Activated gamma-delta T cell (primary cell): ENCODE measurements at places on chromosomes 1 and 21.

DNA sequence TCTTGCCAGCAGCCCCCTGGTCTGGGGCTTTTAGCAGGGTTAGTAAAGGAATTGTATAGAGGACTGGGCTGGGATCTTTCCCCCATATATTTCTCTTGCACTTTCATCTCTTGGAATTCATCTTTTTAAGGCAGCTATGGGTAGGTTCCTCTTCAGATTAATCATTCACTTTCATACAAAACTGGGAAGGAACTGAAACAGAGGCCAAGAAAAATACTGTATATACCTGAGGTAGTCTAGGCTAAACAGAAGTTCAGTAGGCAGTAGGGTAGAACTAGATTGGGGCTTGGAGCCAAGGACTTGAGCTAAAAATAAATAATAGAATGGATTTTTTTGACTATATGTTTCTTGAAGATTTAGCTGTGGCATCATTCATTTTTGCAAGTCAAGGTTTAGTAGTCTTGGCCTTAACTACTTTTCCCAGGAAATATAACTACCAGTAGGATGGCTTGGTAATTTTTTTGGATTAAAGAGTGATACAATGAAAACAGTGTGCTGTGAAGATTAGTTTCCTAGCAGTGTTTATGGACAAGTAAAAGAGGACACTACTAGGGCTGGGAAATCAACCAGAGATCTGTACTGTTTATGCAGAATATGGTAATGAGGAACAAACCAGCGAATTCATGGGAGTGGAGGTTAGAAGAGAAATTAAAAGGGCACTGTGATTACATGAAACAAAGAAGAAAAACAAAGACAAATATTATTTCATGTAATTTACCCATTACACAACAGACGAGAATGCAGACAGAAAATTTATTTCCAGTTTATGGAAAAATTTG is 50.9 kb upstream of the PTGS2 start:
- DNase-seq: no peak

GRCh38 chr1:11397151-11397901 is 81.6 kb upstream of the DISP3 start:
- no peak for DNase-seq

DNA sequence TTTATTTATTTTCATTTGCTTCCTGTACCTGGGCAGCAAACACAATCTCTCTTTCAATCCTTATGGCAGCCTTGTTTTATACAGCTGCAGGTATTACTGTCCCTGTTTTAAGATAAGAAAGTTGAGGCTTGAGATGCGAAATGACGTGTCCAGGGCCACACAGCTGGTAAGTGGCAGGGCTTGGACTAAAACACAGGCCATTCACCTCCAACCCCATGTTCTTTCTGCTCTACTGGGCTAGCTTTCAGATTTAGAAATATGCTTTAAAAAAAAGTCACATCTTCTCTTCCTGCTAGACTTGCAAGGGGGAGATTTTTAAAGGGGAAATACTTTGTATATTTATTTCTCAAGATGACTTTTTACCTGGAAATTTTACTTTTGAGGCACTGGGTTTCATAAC is 62.8 kb downstream of the CNST start:
- DNase-seq: no peak

DNA sequence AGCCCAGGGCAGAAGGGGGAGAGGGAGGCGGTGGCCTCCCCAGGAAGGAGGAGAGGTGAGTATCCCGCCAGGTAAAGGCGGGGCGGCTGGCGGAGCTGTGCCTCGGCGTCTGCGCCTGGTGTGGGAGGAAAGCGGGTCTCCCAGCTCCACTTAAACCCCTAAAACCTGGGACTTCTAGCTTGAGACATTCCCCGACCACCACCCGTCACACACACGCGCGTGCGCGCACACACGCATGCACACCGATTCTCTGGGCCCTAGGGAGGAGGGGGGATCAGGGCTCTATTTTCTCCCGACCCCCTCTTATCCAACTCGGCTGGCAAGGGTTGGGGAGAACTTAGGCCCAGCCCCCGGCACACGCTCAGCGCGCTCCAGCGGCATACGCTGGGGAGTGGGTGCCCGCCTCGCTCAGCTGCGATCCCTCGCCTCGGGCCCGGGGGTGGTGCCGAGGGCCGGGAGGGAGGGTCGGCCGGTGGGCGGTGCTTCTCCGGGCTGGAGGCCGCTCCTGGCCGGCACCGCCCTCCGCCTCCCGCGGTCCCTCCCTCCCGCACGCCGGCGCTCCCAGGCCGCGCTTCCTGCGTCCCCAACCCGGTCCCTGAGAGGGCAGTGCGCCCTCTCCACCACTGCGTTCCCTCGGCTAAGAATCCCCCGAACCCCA is at the start of gene TMEM51:
Gene TMEM51 (plus strand): TSS at position 564 of the 658 bp plus-strand sequence. CDS start 61,341 bp downstream, outside the sequence.
- DNase-seq: no peak

DNA sequence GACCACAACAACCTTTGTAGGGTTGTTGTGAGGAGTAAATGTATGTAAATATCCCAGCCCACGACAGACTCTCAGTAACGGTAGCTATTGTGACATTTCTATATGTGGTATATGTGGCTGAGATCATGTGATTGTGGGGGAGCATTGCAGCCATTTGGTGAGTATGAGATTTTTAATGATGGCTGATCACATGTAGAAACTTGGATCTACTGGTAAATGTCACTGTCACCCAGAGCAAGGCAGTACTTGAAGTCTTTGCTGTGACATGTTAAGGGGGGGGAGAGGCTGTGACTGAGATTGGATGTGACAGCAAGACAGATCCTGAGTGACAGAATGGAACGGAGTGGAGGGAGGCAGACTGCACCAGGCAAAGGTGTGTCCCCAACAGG is 23.9 kb upstream of the MEF2D start:
- no peak for DNase-seq

DNA sequence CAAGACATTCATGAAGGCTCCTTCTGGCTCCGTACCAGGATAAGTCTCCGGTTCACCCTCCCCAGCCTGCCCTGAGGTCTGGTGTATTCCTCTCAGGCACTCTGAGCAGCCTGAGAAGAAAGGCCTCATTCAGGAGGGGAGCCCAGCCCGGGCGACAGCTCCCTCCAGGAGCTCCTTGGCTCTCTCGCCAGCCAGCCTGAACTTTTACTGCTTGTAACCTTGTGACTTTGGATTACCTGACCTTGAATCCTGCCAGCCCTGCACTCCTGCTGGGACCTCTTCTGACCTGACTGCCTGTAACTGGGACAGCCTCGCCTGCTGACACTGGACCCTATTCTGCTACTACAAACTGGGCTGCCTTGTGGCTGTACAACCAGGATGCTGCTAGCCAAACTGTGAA is 65.8 kb downstream of the CD34 start:
- DNase-seq: no peak

- DNase-seq: no peak
Measured at GRCh38 chr21:39115576-39116235, 67.5 kb downstream of the PSMG1 start.

- no peak for DNase-seq
Measured at GRCh38 chr1:33336580-33336979, 15.7 kb upstream of the A3GALT2 start.

- no peak for DNase-seq
Measured at GRCh38 chr1:85179522-85179921, 21.3 kb downstream of the SYDE2 start.

DNA sequence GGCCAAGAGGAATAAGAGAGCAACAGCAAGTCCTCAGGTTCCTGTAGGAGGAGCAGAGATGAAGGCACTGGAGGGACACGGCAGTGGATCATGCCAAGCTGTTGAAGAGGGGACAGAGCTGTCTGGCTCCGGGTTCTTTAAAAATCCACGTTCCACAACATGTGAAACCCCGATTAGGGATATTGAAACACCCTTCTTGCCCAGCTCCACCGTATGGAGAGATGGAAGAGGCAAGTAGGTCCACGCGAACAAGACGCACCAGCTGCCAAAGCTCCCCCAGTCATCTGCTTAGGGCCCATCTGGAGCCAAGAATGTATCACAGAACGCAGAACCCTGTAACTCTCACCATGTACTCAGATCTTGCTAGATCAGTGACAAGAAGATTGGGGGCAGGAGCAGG is 3.9 kb downstream of the C1orf198 start:
- DNase-seq: no peak

- no peak for DNase-seq
Measured at GRCh38 chr1:240611228-240611618, 732 bp downstream of the GREM2 start.

- DNase-seq: no peak
Measured at GRCh38 chr21:46457801-46458314, 833 bp upstream of the DIP2A start.

- no peak for DNase-seq
Measured at GRCh38 chr1:1567152-1567875, 7.3 kb downstream of the SSU72 start.

GRCh38 chr21:35172231-35172630 is 123.1 kb upstream of the RUNX1 start:
- no peak for DNase-seq

GRCh38 chr1:110292031-110292741 is 47.0 kb upstream of the RBM15 start:
- DNase-seq: no peak

GRCh38 chr1:119228335-119229080 is 88.1 kb upstream of the WARS2 start:
- DNase-seq: no peak

GRCh38 chr1:220410611-220411010 is 117.3 kb upstream of the MARK1 start:
- no peak for DNase-seq

GRCh38 chr21:38811257-38811656 is 5.5 kb downstream of the ETS2 start:
- no peak for DNase-seq

DNA sequence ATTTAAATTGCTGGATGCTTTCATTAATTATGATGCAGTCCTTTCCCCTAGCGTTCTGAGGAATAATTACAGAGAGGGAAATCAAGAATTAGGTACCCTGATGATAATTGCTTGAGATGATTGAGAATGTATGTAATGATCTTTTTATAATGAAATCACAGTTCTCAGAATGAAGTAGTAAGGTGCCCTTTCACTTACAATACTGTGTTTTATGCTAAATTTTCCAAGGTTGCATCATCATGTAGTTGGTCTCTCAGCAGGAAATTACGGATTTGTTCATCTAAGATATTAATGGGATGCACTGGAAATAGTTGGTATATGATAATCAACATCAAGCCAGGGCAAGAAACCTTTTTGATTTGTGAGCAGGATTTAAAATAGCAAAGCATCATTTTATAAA is 34.1 kb downstream of the AGT start:
- no peak for DNase-seq

DNA sequence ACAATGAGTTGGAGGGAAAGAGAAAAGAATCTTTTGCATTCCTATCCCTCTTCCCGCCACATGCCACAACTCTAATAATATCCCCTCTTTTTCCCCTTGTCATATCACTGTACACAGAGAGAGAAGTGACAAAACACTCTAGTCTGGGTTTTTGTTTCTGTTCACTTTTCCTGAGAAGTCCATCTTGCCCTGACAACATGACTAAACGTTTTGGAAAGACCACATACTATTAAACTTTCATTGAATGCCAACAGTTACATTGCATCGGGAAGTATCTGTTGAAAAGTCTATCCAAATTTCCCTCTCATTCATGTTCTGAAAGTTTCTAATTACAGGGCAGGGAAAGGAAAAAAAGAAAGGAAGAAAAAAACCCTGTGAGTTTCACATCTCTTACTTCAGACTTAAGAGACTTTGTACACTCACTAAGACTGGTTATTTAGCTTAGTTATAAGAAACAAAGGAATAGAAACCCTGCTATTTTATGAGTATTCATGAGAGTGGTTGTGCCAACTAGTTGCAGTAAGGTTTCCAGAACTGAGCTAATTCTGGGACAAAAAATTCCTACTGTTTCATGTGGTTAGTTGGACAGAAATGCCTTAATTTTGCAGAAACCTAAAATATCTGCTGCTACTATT is 16.9 kb downstream of the PLA2G4A start:
- no peak for DNase-seq

- DNase-seq: no peak
Measured at GRCh38 chr1:10638559-10639005, 157.9 kb downstream of the CASZ1 start.

DNA sequence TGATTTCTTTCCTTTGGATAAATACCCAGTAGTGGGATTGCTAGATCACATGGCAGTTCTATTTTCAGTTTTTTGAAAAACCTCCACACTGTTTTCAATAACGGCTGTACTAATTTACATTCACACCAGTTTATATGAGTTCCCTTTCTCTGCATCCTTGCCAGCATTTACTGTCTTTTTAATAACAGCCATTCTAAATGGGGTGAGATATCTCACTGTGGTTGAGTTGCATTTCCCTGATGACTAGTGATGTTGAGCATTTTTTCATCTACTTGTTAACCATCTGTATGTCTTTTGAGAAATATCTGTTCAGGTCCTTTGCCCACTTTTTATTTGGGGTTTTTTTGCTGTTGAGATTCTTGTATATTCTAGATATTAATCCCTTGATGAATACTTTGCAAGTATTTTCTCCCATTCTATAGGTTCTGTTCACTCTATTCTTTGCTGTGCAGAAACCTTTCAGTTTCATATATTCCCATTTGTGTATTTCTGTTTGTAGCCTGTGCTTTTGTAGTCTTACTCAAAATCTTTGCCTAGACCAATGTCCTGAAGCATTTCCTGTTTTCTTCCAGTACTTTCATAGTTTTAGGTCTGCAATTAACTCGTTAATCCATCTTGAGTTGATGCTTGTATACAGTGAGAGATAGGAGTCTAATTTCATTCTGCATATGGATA is 7.3 kb downstream of the HENMT1 start:
- DNase-seq: no peak

GRCh38 chr1:246324711-246325110 is 182.4 kb downstream of the SMYD3 start:
- no peak for DNase-seq

GRCh38 chr1:247084771-247085170 is 6.2 kb upstream of the ZNF670 start:
- DNase-seq: no peak

DNA sequence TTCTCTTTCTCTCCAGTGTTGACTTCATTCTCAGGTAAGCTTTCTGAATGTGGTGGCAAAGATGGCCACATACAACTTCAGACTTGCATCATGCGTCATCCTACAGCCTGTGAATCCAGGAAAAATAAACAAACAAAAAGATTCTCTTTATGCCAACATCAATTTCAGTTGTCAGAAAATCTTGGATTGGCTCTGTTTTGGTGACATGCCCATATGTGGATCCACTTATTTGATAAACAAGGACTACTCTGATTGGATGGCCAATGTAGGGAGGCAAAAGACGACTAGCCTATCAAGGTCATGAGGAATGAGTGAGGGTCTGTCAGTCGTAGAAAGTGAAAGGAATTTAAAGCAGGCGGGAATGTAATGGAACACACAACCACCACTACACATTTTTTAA is 866.6 kb downstream of the USP25 start:
- no peak for DNase-seq

DNA sequence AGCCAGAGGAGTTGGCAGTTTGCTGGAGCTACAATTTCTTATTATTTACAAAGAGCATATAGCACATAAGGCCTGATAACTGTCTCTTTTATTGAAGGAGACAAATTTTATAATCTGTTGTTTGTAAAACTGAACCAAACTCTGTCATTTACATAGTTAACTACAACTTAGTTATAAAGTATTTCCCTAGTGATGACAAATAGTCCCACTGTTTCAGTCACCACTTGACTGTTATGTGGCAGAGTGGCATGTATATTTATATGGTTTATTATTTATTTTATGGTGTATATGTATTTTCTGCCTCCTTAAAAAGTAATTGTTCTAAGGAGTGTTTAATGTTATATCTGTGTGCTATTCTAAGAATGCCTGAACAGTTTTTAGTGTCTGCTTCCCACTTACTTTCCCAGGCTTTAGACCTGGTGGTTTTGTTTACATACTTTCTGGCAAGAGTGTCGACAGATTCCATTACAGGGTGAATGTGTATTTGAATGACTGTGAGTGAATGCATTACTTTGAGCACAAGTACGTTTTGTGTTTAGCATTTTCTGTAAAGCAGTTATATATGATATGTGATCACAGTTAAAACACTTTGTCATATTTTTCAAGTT is 10.0 kb downstream of the TSEN15 start:
- no peak for DNase-seq

- no peak for DNase-seq
Measured at GRCh38 chr1:65090406-65090805, 57.6 kb upstream of the AK4 start.
